CD4-positive, alpha-beta T cell treated with Interleukin-15 for 1 hour (primary cell): ENCODE measurements at places on chromosomes 16 and 17.

DNA sequence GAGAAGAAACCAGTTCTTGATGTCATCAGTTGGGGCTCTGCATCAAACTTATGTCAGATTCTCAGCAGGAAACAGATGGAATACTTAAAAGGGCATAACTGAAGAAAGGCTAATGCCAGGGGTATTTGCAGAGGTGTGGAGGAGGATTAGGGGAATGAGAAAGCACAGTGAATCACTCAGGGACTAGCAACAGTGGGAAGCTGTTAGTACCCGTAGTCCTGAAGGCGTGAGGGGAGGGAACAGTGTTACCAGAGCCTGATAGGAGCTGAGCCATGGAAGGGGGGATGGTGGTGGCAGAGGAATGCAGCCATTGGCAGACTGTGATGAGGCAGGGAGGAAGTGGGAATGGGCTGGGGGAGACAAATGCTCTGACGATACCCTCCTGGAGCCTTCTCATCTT is 162.3 kb downstream of the UTP18 start:
- DNase-seq: no peak

DNA sequence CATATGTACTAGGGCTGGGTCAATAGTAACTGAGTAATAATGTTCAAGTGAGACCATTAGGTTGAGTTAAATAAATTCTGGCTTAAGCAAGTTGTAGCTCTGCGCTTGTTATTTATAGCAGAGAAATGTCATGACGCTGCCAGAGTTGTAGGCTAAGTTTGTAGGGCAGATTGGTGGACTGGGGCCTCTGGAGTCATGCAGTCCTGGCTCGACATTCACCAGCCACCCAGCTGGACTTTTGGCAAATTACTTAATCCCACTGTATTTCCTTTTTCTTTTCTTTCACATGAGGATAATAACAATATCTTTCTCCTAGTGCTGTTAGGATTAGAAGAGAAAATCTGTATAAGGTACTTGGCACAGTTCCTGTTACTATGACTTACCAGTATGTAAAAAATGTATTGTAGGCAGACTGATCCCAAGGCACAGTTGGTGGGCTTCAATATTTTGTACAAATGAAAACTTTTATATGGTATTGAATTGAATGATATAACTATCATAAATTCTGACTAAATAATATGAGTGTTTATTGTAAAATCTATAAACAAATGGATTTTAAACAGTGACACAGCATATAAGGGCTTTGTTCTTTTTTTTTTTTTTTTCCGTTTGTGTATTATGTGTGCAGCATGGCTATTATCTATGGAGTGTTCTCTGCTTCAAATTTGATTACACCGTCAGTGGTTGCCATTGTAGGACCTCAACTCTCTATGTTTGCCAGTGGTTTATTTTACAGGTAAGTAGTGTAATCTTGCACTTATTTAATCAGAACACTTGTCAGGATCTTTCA is 2.6 kb downstream of the MFSD11 start:
- no peak for DNase-seq

GRCh38 chr16:83054283-83054682 is 427.5 kb downstream of the CDH13 start:
- no peak for DNase-seq

- no peak for DNase-seq
These were observed 282.4 kb upstream of the EEF2KMT start for GRCh38 chr16:5379954-5380353.

DNA sequence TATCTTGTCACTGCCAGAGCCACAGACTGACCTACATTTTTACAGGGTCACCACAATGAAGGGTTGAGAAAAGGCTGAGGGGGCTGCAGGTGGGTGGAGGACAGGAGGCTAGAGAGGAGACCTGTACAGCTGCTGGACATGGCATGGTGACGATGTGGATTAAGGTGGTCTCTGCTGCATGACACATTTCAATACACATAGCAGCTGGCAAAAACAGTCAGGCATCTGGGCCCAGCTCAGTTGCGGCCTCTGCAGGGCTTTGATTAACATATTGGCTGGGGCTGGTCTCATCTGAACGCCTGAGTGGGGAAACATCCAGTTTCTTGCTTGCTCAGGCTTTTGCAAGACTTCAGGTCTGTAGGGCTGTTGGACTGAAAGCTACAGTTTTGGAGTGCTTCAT is 265.4 kb upstream of the FOXF1 start:
- DNase-seq: no peak

DNA sequence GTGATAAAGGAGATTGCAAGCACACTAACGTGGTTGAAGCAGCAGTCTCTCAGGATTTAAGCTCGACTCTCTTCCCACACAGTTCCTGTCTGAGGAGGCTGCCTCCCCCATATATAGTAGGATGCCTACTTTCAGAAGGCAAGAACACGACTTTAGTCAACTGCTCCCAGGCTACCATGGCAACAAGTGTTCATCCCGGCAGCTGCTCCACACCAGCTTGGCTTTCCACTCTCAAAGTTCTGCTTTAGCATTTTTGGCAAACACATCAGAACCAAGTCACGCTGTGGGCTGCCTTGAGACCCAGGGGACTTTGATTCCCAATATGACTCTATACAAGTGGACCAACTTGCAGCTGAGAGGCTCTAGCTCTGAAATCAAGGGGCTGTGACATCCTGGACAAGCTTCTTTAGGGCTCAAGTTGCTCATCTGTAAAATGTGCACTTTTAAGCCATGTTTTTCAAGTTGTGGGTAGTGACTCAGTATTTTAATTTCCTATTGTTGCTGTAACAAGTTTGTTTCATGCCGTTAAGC is 16.5 kb downstream of the ZP2 start:
- DNase-seq: no peak

DNA sequence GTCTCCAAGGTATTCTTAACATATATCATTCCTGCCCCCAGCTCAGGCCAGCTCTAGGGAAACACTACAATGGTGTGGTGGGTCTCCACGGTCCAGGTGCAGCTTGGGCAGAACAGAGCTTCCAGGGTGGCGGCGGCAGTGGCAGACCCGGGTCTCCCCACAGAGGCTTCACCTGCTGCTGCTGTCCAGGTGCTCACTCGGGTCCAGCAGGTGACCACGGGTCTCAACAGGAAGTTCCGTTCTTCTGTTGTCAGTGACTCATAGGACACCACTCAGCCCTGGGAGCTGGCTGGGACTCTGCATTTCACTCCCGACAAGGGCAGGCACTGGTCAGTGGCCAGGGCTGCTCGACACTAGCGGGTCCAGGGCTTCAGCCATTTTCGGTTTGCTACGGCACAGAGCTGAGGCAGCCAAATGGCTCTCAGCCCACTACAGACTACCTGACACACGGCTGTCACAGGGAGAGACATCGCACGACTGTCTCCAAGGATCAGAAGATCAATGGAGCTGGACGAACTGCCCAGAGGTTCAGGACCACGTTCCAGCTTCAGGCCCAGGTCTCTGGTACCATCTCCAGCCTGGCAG is 16.7 kb downstream of the MTHFSD start:
- DNase-seq: no peak

- no peak for DNase-seq
These were observed 7.3 kb downstream of the HSD3B7 start for GRCh38 chr16:30992276-30992780.

DNA sequence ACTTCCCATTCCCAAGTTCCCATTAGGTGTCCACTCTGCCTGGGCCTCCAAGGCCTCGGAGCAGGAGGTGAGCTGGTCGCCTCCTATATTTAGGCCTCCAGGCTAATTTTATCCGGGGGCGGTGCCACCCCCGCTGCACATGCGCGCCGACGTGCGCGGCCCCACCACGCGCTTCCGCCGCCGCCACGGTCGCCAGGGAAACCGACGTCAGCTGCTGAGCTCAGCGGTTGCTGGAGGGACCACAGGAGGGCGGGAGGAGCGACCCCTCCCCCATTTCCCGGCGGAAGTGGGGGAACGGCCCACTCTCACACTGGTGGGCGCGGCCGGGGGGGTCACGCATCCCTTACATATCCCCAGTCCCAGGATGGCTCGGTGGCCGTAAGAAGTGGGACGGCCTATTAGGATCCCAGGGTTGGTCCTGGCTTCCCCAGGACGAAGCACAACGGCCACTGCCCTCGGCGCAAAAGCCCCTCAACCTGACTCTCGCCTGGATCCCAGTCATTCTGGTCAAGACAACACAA is 1.0 kb downstream of the PER1 start:
- peak; percentile 94 for DNase-seq

DNA sequence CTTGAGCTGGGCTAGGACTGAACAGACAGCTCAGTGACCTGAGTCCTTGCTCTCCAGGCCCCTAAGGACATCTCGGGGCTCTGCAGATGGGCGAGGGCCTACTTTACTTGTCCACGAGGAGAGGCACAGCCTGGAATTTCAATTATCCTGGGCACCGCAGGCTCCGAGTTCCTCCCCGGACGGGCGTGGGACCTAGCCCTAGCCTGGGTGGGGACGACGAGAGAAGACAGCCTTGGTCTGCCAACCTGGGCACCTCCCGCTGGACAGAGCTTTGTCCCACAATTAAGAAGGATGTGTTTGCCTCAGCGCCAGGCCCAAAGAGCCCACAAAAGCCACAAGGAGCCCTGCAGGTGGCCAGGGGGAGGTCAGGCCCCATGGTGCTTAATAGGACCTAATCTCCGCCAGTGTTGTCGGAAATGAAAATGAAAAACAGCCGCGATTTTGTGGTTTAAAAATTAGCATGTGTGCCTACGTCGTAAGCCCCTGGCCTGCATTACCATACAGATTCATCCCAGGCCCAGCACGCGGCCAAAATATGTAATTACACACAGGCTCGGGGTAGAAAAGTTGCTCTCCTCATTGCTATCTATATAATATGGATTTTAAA is 51.4 kb upstream of the LHX1 start:
- no peak for DNase-seq
